ENCODE measurements at places on chromosomes 11 and 22.

GRCh38 chr11:126415128-126415527, 59.6 kb downstream of the ST3GAL4 start:
- peak; percentile 65 for DNase-seq

DNA sequence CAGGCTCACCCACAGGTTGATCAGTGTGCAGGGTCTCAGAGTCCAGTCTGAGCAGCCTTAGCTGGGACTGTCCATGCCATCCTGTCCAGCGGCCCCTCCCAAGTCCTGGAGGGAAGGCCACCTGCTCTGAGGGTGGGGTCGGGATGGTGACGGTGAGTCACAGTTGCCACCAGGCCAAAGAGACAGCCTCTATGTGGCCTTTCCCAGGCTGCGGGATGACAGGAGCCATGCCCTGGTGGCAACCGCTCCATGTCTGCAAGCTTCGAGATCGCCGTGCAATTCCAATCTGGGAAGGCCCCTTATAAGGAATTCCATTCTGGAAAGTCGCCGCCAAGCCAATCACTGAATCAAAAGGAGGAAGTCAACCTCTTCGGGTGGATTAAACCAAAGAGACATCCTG, 47.5 kb downstream of the RTL6 start:
- no peak for DNase-seq

- DNase-seq, result peak; percentile 89
Measured at GRCh38 chr11:2768471-2769408, 68.9 kb upstream of the KCNQ1OT1 start.

DNA sequence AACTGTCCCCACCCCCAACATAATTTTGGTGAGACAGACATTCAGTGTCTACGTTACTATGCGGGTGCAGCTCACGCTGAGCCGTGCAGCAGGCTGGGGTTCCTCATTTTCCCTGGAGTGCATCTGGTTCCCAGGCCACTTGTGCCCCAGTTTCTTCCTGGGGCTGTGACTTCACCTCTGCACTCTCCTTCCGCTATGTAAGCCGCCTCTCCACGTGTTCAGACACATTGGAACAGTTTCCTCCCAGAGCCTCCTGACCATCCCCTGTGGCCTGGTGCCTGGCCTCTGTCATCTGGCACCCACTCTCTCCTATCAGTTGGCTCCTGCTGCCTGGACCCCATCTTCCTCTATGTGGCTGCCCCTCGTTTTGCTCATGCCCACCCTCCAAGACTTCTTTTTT, 46.2 kb upstream of the A4GALT start:
- no peak for DNase-seq

DNA sequence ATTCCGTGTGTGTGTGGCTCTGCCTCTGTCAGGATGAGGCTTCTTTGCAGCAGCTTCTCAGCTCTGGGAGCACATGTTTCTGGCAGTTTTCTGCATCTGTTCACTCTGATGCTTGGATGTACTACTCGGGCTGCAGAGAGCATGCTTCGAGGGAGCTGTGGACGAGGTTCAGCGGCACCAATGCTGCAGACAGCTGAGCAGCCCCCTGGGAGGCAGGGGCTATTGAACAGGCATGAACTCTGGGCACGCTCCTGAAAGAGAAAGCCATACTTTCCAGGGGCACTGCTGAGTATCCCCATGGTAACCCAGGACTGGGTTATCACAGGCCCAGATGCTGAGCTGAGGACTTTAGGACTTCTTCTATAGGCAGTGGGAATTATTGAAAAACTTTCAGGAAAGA, 33.8 kb downstream of the ADAMTS8 start:
- DNase-seq, result no peak

DNA sequence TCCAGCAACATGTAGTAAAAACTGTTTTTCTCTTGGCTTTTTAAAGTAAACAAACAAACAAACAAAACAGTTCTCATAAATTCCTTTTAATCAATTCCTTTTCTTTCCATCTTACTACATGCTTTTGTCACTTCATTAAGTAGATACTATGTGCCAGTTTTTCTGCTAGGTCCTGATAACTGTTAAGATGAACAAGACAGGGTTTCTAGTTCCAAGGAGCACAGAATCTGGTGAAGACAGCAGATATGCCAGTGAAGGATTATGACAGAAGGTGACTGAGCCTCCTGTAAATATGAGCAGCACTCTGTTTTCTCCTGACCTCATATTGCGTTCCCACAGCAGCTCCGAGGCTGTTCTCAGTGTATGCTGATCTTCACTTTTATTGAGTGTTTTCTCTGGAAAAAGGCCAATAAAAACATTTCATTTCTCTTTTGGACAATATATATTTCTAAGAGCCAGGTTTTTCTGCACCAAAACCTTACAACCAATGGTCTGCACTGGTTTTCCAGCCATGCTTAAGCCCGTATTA, 45.8 kb downstream of the HEPHL1 start:
- DNase-seq, result no peak

- no peak for DNase-seq
Measured at GRCh38 chr11:1168721-1169161, 11.0 kb downstream of the MUC5AC start.

DNA sequence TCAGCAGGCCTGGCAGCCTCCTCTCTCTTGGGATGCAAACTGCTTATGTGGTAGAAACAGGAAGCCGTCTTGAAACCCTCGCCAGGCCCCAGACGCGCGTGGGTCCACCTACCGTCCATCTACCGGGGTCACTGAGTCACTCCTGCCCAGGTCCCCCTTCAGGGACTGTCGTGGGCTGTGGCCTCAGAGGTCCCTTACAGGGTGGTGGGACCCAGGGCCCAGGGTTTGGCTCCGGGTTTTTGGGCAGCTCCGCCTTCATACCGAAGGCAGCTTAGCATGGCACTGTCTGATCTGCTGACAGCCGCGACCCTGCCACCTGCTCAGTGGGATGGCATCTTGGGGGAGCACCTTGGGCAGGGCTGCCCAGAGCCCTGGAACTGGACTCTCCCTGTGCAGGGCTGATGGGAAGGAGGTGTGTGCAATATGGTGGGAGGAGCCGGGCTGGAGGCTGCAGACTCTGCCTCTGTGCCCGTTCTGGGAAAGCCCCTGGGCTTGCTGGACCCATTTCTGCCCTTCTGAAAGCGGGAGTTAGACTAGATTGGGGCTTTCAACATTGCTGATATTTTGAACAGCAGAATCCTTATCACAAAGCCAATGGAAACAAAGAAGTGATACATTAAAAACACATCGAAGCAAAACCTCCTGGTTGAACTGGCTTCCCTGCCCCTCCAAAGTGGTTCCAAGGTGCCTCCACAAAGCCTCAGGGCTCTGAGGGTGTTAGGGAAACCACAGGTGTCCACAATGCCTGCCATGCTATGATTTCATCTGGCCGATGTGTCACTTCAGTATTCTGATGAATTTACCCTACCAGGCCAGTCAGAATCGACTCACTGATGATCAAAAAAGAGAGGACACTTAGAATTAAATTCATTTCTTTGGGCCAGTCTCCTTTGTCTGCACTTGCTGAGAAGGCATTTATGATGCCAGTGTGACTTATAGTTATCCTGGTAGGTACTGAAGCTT, 316.5 kb downstream of the KIRREL3 start:
- DNase-seq, result no peak

DNA sequence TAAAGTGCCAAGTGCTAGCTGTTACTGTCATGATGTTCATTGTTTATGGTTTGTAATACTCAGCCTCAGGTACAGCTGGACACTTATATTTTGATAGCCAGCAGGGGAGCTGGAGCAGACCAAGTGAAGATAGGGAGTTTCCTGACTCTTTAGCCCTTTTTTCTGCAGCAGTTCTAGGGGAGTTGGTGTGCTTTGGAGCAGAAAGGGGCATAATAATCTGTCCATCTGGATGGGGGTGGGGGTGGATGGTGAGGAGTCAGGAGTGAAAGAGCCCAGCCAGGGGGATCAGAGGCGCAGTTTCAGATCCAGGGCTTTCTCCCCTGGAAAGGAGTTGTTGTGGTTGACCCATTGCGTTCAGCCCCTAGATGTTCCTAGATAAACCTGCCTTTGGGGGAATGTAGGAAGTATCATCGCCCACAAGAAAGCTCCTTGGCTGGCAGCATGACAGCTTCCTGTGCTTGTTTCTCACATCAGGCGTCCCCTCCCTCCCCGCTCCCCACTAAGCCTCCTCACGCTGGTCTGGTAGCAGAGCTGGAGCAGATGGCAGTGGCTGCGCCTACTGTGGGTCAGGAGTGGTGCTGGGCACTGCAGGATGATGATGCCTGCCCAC, 41.9 kb downstream of the MED15 start:
- DNase-seq, result peak; percentile 42

DNA sequence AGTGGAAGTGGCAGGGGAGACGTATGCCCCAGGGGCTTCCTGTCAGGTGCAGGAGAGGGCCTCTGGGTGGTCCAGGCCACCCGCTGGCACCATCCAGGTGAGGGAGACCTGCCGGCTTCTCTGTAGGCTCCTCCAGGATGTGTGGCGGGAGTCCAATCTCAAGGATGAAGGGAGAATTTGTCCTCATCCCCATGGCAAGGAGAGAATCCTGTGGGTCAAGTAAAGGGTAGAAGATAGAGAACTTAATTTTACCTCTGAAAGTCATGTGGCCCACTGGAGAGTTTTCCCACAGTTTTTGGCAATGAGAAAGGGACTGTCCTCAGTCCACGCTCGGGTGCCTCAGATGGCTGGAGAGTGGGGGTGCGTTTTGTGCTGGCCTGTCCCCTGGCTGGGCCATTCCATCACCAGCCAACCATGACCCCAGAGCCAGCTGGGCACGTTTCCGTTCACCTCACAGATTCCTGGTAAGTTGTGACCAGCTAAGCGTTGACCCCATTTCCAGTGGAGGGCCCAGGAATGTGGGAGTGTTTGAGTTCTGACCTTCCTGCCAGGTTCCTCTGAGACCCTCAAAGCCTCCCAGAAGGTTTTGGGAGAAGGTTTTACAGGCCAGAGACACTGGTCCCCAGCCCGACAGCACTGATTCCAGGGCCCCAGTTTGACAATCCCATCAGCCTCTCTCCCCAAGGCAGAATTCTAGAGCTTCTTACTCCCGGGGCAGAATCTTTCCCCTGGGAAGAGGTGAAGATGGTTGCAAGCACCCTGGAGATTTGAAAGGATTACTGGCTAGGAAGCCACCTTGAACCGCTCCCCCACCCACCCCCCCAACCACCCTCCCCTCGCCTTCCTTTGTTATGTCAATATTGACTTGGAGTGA, 2.6 kb downstream of the OVOL1 start:
- DNase-seq, result no peak

DNA sequence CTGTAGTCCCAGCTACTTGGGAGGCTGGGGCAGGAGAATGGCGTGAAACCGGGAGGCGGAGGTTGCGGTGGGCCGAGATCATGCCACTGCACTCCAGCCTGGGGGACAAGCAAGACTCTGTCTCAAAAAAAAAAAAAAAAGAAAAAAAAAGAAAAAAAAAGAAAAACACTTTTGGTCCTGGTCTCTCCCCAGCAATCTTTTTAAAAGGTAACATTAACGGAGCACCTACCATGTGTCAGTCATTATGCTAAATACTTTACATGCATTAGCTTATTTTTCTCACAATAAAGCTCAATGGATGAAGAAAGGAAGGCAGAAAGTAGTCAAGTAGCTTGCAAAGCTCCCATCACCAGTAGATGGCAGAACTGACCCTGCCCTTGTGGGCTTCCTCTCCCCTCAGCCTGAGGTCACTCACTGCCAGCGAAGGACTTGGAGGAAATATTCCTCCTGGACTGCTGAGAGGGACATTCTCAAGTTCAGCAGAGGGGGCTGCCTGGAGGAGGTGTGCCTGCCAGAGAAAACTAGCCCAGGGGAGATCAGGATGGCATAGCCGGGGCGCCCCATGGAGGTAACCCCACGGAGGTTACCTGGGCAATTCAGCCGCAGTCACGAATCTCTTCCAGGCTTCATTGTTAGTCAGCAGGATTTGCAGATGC, 15.5 kb downstream of the APOL3 start:
- peak; percentile 72 for DNase-seq

DNA sequence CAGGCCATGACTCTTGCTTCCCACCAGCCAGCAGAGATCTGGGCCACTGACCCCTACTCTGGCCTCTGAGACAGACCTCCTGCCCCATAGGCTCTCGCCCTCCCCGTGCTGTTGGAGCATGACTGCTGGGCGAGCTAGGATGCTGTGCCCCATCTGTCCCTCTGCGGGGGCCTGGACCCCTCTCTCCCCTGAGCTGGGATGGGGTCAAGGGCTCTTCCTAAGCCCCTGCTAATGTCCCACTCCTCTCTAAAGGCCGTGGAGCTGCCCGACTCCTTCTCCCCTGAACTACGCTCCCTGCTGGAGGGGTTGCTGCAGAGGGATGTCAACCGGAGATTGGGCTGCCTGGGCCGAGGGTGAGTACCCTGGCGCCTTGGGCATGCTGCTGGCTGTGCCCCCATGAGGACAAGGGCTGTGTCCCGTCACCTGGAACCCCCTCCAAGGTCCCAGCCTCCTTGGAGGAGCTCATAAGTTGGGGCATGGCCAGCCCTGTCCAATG, 6.2 kb upstream of the ANKRD13D start:
- DNase-seq, result no peak

GRCh38 chr11:62245271-62245753, 3.3 kb downstream of the SCGB1D2 start:
- peak; percentile 25 for DNase-seq

- DNase-seq, result no peak
Measured at GRCh38 chr11:132772703-132773545, 759.4 kb downstream of the OPCML start.

GRCh38 chr11:68532727-68533369, 72.3 kb downstream of the PPP6R3 start:
- DNase-seq, result no peak

DNA sequence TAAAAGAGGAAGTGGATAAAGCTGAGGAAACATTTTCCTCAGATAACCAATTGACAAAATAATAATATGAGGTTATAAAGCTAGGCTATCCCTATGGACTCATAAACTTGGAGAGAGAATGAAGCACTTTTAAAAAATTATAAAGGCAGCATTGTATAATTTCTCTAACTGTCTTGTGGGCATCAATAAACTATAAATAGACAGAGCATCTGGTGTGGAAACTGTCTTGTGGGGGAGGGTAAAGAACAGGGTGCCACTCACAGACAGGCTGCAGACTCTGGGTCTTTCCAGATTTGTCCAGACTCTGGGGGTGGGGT, 333.5 kb downstream of the BUD13 start:
- DNase-seq, result no peak

DNA sequence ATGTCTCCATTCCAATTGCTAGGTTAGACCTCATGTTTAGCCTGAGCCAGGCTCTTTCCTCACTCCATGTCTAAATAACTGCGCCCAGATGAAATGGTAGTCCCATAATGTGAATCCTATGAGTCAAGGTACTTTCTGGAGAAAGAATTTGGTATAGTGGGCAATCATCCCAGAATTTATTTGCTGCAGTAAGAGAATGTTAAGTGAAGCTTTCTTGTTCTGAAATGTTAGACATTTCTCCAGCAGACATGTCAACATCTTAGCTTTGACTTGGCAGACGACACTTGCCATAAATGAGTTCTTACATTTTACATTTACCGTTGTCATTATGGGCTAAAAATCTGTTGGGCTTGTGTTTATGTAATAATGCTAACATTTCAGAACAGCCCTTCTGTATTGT, 165.2 kb downstream of the PGR start:
- peak; percentile 71 for DNase-seq

GRCh38 chr22:39545386-39546365, 13.1 kb upstream of the RPS19BP1 start:
- no peak for DNase-seq
